ENCODE measurements at places on chromosomes 13 and 19.
A peak's percentile ranks its signal among the peaks of the same experiment; 100 is the strongest.

GRCh38 chr19:46320559-46320958 is 23.7 kb downstream of the HIF3A start:
- DNase-seq = no peak

- no peak for DNase-seq
Observed at GRCh38 chr13:99686944-99687411, 185.7 kb downstream of the TM9SF2 start.

DNA sequence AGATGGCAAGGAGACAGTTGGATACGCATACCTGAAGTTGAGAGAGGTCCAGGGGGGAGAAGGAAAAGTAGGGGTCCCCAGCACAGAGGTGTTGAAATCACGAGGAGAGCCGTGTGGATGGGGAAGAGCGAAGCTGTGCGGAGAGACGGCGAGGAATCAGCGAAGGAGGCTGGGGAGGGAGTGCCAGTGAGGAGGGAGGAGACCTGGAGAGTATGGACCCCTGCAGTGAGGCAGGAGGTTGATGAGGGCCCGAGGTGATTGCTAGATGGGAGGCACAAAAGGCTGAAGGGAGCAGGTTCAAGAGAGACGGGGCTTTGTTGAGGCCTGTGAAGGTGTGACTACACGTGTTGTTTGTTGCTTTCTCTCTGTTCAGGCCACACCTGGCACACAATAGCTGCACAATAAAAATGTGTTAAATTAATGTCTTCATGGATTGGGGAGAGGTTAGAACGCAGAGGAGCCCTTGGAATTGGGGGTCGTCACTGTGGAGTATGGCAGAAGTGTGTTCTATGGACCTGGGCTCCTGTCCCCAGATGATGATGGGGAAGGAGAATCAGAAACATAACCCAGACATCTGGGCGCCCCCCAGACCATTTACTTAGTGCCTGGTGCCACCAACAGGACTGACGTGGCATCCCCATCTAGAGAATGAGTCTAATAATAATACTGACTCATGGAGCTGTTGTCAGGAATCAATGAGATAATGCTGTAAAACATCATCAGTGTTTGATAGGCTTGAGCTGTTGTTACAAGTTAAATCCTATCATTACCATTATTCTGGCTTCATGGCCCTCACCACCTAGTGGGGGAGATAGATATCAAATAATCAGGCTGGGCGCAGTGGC is 137.5 kb downstream of the SIPA1L3 start:
- no peak for DNase-seq

DNA sequence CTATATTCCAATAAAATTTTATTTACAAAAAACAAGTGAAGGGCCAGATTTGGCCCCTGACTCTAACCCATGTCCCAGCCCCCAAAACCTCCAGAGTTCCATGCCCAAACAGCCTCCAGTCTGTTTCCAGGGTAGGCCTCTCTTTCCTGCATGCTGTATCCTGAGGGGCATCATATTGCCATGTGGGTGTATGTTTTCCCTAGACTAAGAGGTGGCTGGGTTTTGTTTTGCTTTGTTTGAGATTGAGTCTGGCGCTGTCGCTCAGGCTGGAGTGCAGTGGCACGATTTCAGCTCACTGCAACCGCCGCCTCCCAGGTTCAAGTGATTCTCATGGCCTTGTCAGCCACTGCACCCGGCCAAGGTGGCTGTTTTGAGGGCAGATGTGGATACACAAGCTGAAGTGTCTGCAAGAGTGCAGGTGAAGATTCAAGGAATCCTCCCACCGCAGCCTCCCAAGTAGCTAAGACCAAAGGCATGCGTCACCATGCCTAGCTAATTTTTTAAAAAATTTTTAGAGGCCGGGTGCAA is 23.6 kb upstream of the LSM14A start:
- no peak for DNase-seq

DNA sequence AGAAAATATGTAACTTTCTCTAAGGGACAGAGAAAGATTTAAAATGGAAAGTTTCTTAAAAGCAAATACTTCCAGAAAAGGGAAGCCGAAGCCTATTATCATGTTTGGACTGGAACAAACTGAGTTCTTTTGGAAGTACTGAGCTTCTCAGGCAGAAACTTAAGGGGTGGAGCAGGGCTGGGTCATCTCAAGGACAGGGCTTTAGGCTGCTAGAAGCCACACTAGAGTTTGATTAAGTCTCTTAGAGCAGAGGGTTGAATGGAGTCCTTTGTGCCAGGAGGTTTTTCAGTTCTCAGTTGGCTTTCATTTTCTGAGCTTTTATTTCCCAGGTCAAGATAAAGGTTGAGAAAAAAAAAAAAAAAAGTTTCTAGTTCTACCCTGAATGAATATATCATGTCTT is 432.7 kb downstream of the SLITRK5 start:
- DNase-seq = no peak

DNA sequence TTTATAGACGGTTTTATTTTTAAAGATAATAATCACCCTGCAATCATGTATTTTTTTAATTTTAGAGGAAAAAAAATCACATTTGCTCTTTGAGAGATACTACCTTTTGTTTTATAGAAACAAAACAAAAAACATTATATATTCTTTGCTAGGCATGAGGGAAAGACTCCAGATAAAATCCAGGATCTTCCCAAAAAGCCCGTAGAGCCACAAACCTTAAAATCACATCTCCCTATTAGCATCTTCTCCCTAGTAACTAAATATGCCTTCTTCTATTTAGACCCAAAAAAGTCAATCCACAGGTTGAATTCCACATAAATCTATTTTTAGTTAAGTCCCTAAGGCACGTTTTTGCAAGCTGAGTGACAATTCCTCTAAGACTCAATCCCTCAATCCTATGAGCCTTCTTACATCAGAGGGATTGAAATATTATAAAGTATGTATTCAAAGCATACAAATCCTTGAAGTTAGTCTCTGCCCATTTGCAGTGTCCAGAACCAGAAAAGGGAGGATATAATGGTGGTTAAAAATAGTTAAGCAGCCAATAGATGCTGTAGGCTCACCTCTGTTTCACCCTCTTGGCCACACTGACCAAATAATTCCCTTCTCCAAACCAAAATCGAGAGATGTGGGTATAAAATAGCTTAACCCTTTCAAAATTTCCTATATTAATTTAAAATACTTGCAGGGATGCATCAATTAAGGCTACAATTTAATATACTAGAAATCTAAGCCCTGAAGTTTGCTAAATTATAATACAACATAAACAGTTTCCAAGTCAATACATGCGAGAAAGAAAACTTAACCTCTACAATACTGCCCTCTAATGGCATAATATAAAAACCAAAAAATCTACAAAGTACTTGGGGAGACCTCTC is 64.0 kb downstream of the SERP2 start:
- DNase-seq = peak; percentile 33

DNA sequence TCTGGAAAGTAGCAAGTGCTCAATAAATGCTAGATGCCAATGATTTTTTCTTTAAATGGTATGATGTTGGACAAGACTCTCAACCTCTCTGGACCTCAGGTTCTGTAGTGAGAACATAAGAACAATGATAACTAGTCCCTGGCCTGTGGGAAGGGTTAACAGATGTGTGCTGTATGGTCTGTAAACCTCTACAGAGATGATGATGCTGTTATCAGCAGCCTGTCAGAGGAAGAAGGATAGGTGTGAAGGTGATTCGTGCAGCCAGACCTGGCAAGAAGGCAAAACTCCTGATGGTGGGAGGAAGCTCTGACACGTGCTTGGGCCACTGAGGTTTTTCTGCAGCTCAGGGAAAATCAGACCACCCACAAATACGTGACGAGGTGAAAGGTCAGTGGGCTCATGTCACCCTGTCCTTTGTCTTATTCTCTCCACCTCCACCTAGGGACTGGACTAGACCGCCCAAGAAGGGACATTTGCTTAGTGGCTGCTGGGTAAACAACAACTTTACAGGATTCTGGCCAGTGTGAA is 36.7 kb upstream of the UBL3 start:
- no peak for DNase-seq

DNA sequence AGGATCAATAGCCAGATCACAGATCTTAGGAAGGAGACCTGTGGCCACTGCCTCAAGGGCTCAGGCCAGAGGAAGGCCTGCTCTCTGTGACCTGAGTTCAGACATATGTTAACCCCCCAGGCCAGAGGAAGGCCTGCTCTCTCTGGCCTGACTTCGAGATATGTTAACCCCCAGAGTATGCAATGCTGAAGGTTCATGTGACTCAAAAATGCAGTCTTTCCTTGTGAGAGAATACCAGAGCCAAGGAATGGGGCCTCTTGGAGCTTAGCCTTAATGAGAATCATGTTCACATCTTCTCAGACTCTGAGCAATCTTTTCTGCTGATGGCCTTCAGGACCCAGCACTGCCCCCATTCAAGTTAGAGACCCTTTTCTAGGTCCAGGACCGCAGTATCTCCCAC is 36.7 kb downstream of the MBNL2 start:
- DNase-seq = no peak

- no peak for DNase-seq
Observed at GRCh38 chr19:7921967-7922835, 2.1 kb downstream of the SNAPC2 start.

GRCh38 chr19:29671393-29672160 is 6.3 kb downstream of the PLEKHF1 start:
- peak; percentile 95 for DNase-seq

- no peak for DNase-seq
Observed at GRCh38 chr13:113454936-113455335, 1.6 kb upstream of the ADPRHL1 start.

GRCh38 chr13:109938255-109938936 is 152.0 kb upstream of the IRS2 start:
- no peak for DNase-seq

DNA sequence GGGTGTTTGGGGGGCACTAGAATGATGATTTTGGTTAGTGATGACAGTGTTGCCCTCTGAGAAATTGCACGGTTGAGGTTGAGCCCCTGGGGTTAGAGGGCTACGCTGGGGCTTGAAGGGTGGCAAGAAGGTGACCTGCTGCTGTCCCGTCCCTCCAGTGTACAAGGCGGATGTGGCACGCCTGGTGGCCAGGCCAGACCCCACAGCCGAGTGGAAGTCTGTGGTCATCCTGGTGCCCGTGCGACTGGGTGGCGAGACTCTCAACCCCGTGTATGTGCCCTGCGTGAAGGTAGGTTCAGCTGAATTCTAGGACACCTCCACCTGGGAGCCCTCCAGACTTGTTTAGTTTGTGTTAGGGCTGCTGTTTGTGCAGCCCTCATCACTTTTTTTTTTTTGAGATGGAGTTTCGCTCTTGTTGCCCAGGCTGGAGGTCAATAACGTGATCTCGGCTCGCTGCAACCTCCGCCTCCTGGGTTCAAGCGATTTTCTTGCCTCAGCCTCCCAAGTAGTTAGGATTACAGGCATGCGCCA is 5.1 kb downstream of the ATG4D start:
- DNase-seq = no peak

DNA sequence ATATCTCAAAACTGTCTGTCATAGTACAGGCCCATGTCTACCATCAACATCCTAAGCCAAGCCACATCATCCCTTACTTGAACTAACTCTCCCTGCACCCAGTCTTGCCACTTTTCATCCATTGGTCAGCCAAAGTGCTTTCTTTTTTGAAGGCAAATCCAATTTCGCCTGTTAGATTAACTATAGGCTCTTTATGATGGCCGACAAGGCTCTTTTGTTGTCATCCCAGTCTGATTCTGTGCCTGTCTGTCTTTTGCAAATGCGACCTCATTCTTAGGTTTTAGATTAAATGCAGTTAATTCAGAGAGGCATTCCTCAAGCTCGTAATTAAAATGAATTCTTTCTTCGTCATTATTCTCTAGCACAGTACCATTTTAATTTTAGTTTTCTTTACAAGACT is 148.3 kb downstream of the HS6ST3 start:
- DNase-seq = no peak

GRCh38 chr13:94209117-94209516 is 270.4 kb downstream of the DCT start:
- DNase-seq = no peak

- DNase-seq = no peak
Observed at GRCh38 chr13:20877902-20878301, 24.6 kb downstream of the XPO4 start.

- peak; percentile 40 for DNase-seq
Observed at GRCh38 chr13:41411522-41411921, 45.8 kb upstream of the RGCC start.

- DNase-seq = no peak
Observed at GRCh38 chr19:54155694-54156093, 3.8 kb downstream of the LENG1 start.

DNA sequence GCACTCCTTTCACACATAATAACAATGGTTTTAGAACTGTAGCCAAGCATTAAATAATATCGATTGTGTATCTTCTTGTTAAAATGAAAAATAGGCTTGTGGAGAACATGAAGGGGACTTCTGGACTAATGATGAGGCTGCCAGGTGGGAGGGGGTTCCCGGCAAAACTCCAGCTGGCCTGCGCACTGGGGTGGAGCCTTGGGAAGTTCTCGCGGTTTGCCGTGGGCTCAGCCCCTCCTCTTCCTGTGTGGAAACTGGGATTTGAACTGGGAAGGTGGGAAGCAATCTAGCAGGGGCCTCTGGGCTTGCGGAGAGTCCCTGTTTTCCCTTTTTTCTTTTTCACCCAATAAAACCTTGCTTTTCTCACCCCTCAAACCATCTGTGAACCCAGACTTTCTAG is 113.7 kb upstream of the SLITRK1 start:
- no peak for DNase-seq

- DNase-seq = peak; percentile 79
Observed at GRCh38 chr19:2016041-2016807, 710 bp upstream of the BTBD2 start.

DNA sequence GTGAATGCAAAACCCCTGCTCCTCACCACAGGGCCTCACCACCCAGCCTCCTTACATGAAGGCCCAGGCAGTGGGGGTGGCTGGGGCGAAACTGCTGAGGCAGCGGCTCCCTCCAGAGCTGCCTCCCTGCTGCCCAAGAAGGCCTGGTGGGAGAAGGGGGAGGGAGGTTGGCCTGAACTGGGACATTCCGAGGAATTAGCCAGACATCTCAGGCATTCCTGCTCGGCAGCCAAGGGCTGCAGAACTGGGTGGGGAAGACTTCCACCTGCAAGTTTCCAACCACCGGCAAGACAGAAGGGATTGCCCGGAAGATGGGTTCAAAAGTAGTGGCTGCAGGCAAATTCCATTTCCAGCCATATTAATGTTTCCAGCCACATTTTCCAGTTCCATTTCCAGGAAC is 2.3 kb upstream of the PSPN start:
- DNase-seq = no peak

DNA sequence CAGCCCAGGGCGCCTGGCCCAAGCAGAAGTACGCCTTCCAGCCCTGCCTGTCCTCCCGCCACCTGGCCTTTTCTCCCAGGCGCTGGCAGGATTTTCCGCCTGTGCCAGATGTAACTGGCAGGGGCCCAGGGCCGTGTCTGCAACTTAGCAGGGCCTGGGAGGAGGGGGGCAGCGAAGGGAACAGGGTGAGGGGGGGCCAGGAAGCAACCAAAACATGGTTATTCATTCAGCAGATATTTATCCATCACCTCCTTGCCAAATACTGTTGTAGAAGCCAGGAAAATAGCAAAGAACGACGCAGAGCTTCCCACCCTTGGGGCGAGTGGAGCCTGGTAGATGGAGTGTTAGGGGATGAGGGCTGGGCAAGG is 5.6 kb downstream of the TLE6 start:
- no peak for DNase-seq

DNA sequence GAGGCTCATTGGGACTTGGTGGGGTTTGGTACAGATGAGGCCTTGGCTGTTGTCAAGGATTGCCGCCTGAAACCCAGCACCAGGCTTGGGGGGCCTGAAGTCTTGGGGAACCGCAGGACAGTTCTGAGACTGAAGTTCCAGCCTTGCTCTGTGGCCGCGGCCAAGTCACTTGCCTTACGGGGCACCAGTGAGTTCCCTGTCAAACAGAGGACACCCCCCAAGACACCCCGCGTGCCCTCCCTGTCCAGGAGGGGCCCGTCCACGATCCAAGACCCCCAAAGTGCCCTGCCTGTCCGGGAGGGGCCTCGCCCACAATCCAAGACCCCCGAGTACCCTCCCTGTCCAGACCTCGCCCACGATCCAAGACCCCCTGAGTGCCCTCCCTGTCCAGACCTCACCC is 2.5 kb downstream of the CDC34 start:
- no peak for DNase-seq
